ENCODE measurements at places on chromosomes 7 and 10. TPM values are rescaled to one million over a fixed set of nuclear protein-coding genes. Genes with fewer than 3 reads are reported as not detected.
A peak's percentile ranks its signal among the peaks of the same experiment; 100 is the strongest.

Gene NODAL
- polyA plus RNA-seq, result not detected

DNA sequence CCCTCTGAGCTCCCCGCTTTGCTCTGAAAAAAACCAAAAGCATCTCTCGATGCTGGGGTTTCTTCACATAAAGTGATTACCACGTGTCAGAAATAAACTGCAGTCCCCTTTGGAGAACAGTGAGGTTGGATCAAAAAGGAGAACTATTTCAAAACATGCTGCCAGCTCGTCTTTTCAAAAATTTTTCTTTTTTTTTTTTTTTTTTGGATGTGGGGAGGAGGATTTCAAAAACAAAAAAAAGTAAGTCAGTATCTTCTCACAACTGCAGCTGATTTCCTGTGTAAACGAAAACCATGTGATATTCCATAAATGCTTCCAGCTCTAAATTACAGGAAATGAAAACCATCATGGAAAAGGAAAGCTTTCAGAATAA lies 155.0 kb upstream of the LYZL2 start:
- no peaks in the 10 kb centered on the region for H3K36me3 ChIP-seq
- H3K27me3 ChIP-seq, result no peaks in the 10 kb centered on the region
- H3K4me1 ChIP-seq, result peaks cover 22% of the 10 kb centered on the region
- peak overlapping the region; percentile 97 for H3K27ac ChIP-seq
- DNase-seq, result peak; percentile 72
- peak overlapping the region; percentile 49 for H3K4me3 ChIP-seq

Gene NKX2-3
- not detected for polyA plus RNA-seq

GRCh38 chr7:17205910-17206309 lies 92.5 kb upstream of the AHR start:
- H3K27ac ChIP-seq, result no peak overlapping the region
- no peak for DNase-seq
- no peak overlapping the region for H3K4me3 ChIP-seq
- H3K36me3 ChIP-seq, result no peaks in the 10 kb centered on the region
- no peaks in the 10 kb centered on the region for H3K4me1 ChIP-seq
- no peaks in the 10 kb centered on the region for H3K27me3 ChIP-seq

DNA sequence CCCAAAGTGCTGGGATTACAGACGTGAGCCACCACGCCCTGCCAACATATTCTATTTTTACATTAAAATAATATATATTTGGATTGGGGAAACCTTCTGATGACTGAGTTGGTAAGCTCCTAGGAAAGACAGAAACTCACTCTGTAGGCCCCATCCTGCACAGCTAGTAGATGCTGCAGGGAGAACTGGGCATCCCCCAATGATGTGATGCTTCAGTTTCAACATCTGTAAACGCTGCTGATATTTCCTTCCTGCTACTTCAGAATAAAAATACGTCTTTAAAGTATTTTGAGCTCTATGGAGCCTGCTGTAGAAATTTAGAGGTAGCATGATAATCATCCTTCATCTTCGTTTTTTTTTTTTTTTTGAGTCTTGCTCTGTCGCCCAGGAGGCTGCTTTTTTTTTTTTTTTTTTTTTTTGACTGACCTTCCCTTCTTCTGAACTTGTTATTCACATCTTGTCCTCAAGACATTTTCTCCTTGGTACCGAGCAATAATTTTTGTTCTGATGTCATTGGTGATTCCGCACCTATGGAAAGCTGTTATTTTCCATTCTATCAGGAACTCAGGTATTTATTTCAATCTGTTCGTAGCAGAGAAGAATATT lies 21.8 kb upstream of the INPP5F start:
- no peaks in the 10 kb centered on the region for H3K36me3 ChIP-seq
- H3K27ac ChIP-seq, result no peak overlapping the region
- H3K27me3 ChIP-seq, result no peaks in the 10 kb centered on the region
- no peak for DNase-seq

- peak overlapping the region; percentile 81 for H3K27ac ChIP-seq
- H3K36me3 ChIP-seq, result peaks cover 24% of the 10 kb centered on the region
- H3K4me1 ChIP-seq, result peaks cover 37% of the 10 kb centered on the region
- H3K27me3 ChIP-seq, result no peaks in the 10 kb centered on the region
- no peak overlapping the region for H3K4me3 ChIP-seq
Measured at GRCh38 chr10:3090914-3091787, 23.8 kb downstream of the PFKP start.

Gene MBL2
- not detected for polyA plus RNA-seq

- no peaks in the 10 kb centered on the region for H3K27me3 ChIP-seq
- H3K4me1 ChIP-seq, result no peaks in the 10 kb centered on the region
- no peak for DNase-seq
- peaks cover 71% of the 10 kb centered on the region for H3K36me3 ChIP-seq
- no peak overlapping the region for H3K4me3 ChIP-seq
Measured at GRCh38 chr7:44057181-44057848, 8.1 kb downstream of the PGAM2 start.

GRCh38 chr10:116044801-116045248 lies 228.2 kb downstream of the GFRA1 start:
- no peaks in the 10 kb centered on the region for H3K4me1 ChIP-seq
- H3K27me3 ChIP-seq, result no peaks in the 10 kb centered on the region
- H3K36me3 ChIP-seq, result no peaks in the 10 kb centered on the region
- no peak overlapping the region for H3K4me3 ChIP-seq
- no peak for DNase-seq
